ENCODE measurements at places on chromosomes 4 and X. TPM values are rescaled to one million over a fixed set of nuclear protein-coding genes. Genes with fewer than 3 reads are reported as not detected.

The MAGEC3 gene
- not detected for total RNA-seq

DNA sequence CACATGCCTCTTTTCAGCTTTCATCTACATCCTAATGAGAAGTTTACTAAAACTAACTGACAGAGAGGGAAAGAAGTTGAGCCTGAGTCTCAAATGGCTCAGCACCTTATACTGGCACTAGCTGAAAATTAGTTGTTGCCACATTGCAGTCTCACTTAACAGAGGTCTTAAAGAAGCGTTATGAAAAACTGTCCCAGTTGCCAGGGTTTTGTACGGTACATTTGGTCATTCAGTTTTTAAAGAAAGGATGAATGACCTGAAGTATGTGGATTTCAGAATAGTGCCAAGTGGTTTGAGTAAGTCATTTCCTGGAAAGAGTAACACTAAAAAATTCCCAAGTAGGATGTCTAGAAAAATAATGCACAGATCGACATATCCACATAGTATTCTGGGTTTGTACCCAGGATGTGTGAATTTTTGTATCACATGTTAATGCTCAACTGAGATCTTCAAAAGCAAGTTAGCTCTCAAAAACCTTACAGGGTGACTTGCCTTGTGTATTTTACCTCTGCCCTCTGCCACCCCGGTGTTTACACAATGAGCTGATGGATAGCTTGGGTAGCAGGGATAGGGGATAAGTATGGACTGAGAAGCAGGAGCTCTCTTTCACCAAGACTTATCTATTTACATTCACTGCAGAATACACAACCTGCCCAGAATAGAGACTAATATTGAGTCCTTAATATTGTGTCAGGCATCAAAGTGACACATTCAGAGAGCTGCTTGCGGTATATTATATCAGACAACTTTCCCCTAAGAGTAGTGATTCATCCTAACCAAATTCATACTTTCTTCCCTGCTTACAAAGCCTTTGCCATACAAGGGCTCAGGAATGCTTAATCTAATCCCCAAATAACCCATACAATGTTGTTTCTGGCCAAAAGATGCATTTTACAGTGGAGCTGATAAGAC lies 1075.7 kb upstream of the PABPC4L start:
- no peak for DNase-seq

DNA sequence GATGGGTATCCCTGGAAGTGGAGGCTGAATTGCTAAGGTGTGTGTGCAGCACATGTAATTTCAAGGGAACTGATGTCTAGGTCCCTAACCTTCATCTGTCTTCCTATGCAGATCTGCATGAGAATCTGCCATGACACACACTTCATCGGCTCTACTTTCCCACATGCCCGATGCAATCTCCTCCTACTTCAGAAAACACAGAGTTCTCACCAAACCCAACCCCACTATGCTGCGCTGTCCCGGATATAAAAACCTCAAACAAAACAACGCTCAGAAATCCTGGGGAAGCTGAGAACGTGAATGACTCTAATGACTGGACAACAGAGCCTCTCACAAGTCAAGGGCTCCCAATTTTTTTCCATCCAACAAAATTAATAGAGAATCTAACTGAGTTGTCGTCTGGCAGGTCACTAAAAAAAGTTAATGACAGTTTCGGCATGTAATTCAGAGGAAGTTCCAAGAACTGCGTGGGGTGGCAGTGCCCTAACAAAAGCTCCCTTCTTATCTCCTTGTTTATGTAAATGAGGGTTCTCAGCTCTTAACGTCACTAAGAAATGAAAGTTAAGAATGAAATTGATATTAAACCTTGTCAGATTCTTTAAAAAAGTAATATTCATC lies 39.0 kb downstream of the STX18 start:
- DNase-seq, result no peak

DNA sequence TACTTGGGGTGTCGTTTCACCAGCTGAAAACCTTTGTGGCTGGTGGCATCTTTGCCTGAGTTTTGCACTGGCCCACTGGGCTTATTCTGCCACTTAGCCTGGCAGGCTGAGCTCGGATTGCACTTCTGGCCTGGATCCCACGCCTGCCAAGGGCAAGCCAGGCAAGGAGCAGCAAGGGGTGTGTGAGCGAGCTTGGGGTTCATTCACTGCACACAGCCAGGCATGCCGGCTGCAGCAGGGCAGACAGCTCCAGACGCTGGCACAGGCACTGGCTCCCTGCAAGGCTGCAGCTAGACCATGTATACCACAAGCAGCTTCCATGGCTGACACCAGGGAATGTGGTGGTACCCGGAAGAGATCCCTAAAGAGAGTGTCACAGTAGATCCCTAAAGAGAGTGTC lies 476.3 kb downstream of the EPHA5 start:
- no peak for DNase-seq

DNA sequence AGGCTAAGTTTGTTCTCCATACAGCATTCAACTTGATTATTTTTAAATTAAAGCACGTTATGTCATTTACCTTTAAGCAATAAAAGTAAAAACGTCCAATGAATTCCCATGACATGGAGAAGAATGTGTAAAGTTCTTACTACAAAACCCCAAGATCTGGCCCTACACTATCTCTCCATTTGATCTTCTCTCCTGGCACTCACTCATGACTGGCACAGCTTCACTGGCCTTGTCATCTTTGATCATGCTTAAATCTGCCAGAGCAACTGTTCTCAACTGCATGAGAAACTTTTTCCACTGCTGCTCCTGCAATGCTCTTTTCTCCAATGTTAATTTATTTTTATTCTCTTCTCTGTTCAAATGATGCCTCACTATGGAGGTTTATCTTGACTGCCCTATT lies 1109.0 kb upstream of the IGFBP7 start:
- DNase-seq, result no peak

DNA sequence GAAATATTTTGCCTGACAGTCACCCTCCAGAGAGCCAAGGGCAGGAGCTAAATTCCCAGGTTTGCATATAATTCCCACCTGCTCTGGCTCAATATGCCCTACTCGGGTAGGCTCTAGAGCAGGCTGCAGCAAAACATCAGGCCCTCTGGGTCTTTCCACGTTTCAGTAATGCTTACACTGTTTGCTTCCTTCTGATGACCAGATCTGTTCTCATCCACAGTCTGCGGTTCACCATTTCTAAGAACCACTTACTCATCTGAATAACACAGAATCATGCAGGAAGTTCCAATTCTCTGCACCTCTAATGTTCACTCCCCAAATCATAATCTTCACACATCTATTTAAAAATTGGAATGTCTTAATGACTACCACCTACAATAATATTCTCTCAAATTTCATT lies 141.4 kb downstream of the PPP3CA start:
- DNase-seq, result no peak

DNA sequence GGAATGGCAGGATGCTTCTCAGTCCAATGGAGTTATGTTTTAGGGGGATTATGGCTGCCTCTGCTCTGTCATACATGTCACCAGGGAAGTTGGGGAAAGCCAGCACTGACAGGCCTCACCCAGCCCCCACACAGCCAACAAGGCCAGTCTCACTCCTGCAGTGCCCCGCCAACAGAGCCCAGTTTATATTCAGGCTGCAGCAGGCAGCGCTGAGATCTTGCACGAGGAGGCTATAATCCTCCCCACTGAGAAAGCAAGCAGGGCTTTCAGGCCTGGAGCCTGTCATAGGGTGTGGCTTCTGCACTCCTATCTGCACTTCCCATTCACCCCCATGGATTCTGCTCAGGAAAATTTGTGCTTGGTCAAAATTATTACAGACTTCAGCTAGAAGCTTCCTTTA lies 25.1 kb downstream of the ADAD1 start:
- no peak for DNase-seq

All from hepatocyte (in vitro differentiated cells).